ENCODE measurements at places on chromosomes 7 and 10.
A peak's percentile ranks its signal among the peaks of the same experiment; 100 is the strongest.

- no peak for DNase-seq
Measured at GRCh38 chr10:97111615-97112014, 74.1 kb downstream of the SLIT1 start.

DNA sequence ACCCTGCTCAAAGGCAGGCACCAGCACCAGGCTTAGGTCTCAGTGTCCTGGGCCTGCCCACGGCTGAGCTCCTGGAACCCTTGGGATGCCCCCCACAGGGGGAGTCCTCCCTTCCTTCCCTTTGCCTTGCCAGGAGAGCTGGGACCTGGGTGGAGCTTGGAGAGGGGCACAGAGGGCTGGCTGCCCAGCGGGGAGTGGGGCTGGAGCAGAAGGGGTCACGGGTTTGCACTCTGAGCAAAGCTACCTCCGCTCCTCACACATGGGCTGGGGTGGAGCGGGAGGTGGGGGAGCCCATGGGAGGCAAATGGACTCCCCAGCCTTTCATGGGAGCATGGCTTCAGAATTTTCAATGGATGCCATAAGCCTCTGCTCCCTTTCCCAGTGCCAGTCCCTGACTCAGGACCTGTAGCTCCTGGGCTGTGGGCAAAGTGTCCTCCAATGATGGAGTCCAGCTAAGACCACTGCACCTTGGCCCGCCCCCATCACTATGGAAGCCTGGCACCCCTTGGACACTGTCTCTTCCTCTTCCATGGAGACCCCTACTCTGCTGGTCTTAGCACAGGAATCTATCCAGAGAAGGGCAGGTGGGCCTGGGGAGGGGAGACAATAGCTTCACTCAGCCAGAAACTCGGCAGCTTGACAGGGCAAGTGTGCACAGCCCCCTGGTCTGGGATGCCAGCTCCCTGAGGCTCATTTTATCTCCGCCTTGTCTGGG is 39.9 kb downstream of the LDB3 start:
- no peak for DNase-seq

DNA sequence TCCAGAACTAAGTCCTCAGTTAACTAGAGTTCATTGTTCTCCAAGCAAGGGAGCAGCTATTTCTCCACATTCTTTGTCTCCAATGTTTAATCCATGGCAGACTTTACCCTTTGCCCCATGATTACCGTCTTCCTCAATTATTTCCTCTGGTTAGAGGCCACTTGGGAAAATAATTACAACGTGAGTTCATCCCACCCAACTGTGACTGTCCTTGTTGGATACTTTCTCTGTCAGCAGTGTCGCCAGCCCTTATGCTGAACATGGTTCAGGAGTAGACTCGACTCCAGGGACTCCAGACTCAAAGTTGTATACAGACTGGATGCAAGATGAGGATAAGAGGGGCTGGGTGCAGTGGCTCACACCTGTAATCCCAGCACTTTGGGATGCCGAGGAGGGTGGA is 17.1 kb upstream of the SEPHS1 start:
- DNase-seq: no peak

DNA sequence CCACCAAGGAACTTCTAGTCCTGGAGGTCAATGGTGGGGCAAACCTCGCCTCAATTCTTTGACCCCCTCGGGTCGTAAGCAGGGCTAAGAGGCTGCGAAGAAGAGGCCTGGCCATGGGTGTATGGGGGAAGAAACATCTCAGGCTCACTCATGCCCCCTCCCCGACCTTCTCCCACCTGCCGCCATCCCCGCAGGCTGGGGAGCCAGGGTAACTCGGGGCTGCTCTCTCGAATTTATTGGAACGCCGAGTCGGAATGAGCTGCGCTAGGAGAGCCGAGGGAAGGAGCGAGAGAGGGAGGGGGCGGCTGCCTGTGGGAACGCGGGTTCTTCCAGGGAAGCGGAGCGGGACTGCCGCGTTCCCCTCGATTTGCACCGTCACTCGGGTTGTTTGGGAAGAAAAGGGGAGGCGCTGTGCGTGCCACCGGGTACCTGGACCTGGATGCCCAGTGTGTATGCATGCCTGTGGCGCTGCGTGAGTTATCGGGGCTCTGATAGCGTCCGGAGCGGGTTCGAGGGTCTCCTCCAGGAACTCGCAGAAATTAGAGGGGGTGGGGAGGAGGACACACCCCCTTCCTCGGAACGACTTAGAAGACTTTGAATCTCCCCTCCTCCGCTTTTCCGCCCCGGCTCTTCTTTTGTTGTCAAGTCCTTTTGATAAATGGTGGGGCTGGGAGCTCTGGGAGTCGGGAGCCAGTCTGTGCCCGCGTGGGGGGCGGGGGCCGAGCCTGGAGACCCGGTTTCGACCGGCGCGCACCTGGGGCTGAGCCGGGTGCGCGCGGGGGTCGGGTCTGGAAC is 1.8 kb upstream of the ZNF503 start:
- peak; percentile 66 for DNase-seq

GRCh38 chr7:133053321-133053891 is 28.5 kb downstream of the CHCHD3 start:
- no peak for DNase-seq

GRCh38 chr10:96691761-96692160 is 28.6 kb downstream of the PIK3AP1 start:
- no peak for DNase-seq

GRCh38 chr7:68321076-68321639 is 1277.1 kb upstream of the AUTS2 start:
- DNase-seq: peak; percentile 82

DNA sequence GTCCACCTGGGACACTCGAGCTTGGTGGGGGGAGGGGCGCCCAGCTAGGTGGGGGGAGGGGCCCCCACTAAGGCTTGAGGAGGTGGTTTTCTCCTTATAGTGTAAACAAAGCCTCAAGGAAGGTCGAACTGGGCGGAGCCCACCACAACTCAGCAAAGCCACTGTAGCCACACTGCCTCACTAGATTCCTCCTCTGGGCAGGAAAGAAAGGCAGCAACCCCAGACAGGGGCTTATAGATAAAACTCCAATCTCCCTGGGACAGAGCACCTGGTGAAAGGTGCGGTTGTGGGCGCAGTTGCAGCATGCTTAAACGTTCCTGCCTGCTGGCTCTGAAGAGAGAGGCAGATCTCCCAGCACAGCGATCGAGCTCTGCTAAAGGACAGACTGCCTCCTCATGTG is 133.1 kb downstream of the SNX13 start:
- DNase-seq: no peak

- no peak for DNase-seq
Measured at GRCh38 chr7:134520130-134520529, 7.2 kb upstream of the AKR1B10 start.

DNA sequence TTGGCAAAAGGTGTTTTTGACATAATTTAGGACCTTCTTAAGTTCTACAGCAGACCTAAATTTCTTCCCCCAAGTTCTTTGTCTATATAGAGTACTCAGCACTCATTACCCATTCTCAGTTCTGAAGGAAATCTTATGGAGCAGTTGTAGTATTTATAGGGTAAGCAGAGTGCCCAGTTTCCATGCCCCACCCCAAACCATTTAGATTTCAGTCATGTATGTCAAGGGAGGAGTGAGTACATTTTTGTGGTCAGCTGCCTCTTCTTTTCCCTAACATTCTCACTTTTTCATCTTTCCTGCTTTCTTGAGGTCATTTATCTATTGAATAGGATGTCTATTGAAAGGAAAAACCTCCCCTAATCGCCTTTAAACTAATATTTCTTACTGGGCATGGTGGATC is 83.3 kb downstream of the KAT6B start:
- DNase-seq: no peak

GRCh38 chr10:43120116-43120928 is 17.9 kb upstream of the CSGALNACT2 start:
- DNase-seq: no peak

DNA sequence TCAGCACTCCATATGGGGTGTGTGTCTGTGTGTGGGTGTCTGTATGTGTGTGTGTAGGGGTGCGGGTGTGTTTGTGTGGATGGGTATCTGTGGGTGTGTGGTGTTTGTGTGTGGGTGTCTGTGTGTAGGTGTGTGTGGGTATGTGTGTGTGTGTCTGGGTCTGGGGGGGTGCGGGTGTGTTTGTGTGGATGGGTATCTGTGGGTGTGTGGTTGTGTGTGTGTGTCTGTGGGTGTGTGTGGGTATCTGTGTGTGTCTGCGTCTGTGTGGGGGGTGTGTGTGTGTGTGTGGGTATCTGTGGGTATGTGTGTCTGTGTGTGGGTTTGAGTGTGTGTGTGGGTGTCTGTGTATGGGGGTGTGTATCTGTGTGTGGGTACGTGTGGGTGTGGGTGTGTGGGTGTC is 148.7 kb downstream of the RGS10 start:
- DNase-seq: no peak

GRCh38 chr10:98086837-98087708 is 47.4 kb upstream of the R3HCC1L start:
- DNase-seq: no peak

- no peak for DNase-seq
Measured at GRCh38 chr7:141045842-141046620, 27.8 kb upstream of the TMEM178B start.

DNA sequence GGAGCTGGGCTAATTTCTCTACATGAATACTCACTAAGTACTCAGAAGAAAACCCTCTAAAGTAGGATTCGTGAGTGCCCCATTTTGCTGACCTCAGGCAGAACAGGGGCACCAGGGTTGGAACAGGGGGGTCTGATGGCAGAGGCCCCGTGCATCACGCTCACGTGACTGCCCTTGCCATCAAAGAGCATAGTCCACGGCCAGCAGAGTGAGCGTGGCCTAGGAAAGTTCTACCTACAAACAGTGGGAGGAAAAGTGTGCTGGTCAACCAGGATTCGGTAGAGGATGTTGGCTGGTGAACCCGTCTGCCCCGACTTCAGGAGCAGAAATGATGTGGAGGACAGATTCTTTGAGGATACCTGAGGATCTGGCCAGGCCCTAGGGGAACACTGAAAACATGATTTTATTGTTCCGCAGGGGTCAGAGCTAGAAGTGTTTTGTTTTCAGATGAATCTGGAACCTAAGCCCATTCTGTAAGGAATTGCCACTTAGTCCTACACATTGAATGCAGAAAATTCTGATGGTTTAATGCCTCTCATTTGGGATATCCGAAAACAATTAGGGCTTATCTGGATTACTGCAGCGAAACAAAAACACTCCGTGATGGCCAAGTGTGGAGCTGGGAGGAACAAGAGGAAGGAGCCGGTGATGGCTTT is 138.8 kb upstream of the SHH start:
- no peak for DNase-seq
